GM23248 (cell line): ENCODE measurements at places on chromosomes 1 and 21.

DNA sequence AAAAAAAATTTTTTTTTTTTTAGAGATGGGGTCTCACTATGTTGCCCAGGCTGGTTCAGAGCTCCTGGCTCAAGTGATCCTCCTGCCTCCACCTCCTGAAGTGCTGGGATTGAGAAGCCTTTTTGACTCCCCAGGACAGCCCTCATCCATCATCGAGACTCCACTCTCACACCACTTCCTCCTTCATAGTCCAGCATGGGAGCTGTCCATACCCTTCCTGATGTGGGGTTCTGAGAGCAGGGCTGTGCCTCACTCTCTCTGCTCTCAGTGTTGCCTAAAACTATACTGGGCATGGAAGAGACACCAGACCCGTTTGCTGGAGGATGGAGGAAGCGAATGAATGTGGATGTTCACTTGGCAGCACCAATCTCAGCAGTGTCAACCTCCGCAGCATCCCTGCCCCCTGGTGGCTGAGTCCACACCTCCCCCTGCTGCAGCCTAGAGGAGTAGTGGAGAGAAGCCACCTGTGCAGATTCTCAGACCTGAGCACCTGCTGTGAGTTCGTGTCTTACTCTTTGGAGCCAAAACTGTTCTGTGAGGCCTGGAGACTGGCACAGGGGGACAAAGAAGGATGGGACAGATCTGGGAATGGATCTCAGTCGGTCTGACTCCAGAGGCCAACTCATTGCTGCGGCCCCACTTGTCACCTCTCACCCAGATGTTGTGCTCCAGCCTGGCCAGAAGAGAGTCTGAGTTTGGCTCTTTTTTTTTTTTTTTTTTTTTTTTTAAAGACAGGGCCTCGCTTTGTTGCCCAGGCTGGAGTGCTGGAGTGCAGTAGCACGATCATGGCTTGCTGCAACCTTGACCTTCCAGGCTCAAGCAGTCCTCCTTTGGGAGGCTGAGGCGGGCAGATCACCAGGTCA lies 17.7 kb downstream of the TINAGL1 start:
- DNase-seq: peak; percentile 83

- DNase-seq: peak; percentile 14
Observed at GRCh38 chr21:28311411-28312190, 681.1 kb downstream of the LTN1 start.

DNA sequence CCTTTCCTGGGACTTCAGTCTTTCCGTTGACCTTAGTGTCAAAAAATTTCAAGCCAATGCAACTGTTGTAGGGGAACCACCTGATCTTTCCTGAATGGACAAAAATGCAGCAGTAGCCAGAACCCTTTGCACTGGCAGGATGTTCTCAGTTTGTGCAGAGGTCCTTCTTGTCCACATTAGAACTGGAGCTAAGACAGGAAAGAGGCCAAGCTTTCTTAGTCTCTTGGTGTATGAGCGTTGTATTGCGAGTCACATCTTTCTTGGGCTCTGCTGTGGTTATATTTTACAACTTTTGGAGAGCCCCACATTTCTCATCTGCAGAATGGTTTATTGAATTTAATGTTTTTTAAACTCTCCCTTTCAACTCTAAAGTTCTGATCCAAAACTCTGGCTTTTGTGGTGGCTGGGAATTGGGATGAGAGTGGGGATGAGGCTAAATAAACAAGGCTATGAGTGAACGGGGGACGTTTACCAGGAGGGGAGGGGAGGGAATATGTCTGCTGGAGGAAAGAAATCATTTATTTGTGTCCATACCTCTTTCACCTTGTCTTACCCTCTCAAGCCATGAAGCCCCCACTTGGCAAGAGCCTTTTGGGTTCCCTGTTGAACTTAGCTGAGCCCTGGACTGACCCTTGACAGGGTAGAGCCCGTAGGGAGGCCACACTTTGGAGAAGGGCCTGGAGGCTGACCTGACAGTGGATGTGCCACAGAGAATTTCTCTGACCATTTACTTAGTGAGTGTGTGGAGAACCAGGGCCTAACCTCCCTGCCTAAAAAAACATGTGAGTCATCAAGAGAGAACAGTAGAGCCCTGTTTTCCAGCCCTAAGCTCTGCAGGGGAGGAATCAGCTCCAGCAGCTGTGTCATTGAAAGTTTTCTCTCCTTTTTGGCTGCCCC lies 586 bp downstream of the CHI3L2 start:
- DNase-seq: peak; percentile 93

GRCh38 chr1:40305451-40305850 lies 11.6 kb downstream of the COL9A2 start:
- DNase-seq: peak; percentile 30
